HTR-8/SVneo (cell line): ENCODE measurements at places on chromosomes 1 and 21.

GRCh38 chr1:170640581-170640980 is 23.4 kb upstream of the PRRX1 start:
- no peak for DNase-seq

DNA sequence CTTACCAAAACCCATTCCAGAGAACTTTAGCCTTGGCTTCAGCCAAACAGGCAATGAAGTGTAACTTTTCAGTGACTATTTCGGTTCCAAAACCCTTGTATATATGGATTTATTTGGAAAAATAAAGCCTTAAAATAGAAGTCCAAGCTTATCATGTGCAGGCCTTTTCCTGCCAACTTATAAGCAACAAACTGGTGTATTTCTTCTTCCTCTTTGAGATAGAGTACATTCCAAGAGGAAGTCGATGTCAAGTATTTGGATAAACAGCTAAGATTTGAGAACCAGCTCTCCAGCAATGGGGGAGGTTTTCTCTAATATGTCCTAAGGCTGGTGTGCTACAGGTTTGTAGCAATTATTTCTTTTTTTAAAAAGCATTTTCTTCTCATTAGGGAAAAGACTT is 407.8 kb downstream of the DUSP10 start:
- DNase-seq = no peak

- peak; percentile 57 for DNase-seq
Observed at GRCh38 chr1:18618546-18619466, 11.8 kb upstream of the PAX7 start.

DNA sequence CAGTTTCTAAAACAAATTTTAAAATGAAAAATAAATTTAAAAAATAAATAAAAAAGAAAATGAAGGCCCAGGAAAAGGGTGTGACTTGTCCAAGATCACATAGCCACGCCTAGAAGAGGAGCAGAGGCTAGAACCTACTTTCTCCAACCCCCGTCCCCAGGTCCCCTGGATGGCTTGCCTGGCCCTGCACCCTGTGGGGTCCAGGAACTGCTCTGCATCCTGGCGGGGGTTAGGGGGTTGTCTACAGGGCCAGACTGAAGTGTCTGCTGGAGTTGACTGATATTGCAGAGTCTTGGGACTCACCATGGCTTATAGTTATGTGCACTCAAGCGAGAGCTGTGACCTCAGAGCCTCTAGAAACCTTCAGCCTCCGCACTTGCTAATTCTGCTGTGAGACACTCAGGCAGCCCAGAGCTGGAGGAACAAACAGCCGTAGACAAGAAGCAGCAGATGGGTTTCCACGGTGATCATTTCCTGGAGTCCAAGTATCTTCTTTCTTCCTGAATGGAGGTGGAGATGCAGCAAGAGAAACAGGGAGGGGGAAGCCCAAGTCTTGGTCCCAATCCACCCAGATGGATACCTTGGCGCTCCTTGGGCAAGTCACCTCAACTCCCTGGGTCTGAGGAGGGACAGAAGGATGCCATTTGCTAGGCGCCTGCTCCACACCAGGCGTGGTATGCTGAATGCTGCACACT is 5.2 kb upstream of the EXTL1 start:
- DNase-seq = no peak

GRCh38 chr1:246528933-246529731 is 22.1 kb upstream of the SMYD3 start:
- DNase-seq = no peak

DNA sequence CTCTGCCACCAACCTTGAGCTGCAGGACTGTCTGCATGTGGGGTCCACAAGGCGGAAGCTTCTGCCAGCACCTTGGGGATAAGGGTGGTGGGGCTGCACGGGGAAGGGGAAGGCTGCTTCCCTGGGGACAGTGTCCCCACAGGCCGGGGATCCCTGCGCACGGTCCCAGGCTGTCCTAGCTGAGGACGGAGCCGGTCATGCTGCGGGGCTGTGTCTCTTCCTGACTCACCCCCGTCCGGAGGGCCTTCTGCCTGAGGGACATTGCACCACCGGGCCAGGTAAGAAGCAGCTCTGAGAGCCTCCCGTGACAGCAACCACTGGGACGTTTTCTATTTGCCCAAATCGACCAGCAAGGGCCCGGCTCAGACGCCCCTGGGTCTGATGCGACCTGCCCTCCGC is 29.9 kb downstream of the KRTAP10-1 start:
- no peak for DNase-seq

DNA sequence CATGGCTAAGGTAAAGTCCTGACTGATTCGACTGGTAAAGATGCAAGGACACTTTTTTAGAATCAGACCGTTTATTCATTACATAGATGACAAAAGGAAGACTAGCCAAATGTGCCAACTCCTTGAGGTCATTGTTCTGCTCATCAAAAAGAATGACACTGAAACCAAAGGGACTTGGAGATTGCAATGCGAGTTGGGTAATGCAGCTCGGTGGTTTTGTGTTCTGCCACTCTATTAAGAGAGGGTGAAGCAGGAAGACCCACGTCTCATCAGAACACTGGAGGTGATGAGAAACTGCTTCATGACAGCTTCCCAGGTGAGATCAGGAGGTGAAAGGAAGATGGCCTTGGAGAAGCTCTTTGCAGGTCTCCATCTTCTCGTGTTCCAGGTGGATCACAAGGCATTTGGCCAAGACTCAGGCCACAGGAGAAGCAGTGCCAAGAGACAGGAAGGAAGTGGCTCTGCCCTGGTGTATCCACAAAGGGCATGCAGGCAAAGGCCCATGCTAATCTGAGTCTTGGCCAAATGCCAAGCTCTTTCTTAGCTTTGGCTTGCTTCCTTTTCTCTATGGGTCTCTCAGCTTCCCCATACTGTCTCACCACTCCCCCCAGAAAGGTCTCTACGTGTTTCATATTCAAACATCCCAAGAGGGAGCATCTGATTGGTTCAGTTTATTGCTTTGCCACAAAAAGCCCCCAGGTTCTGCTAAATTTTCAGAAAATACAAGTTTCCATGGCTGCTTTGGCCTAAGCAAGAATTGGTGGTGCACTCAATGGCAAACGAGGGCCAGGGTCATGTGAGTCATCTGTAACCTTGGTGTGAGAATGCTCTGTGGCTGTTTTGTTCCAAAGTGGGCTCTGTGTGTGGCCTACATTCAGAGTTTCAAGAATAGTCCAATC is 5.7 kb upstream of the CCT8 start:
- no peak for DNase-seq

- DNase-seq = no peak
Observed at GRCh38 chr21:24276204-24276603, 1331.1 kb downstream of the MRPL39 start.

DNA sequence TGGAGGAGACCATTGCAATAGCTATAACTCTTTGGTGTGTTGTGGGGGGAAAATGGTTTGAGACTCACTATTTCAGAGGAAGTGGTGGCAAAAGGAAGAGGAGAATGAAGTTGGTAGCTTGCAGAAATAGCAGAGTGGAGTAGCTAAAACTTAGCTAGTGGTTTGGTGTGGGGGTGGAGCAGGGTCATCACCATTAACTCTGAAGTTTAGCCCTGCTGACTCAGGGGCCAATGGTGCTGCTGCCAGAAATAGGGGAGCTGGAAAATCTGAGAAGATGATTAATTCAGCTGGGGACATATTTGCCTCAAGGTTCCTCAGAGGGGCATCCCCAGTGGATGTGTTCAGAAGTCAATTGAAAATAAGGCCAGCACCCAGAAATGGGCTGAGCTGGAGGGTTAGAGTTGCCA is 65.4 kb downstream of the RUNX1 start:
- no peak for DNase-seq

- DNase-seq = no peak
Observed at GRCh38 chr1:204157962-204158361, 6.1 kb upstream of the ETNK2 start.

- no peak for DNase-seq
Observed at GRCh38 chr1:167705250-167705649, 16.5 kb upstream of the MPZL1 start.

DNA sequence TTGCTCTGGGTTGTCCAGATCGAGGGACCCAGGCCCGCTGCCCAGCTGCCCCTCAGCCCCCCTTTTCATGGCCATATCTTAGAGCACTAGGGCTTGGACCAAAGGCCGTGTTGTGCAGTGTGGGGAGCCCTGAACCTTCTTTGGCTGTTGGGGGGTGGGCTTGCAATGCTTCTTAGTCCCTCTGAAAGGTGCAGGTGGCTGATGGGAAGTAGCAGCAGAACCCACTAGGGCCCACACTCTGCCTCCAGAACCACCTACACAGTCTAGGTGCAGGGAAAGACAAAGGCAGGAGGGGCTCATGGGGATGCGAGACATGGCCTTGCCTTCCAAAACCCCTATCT is 2.3 kb upstream of the HPCA start:
- DNase-seq = no peak

DNA sequence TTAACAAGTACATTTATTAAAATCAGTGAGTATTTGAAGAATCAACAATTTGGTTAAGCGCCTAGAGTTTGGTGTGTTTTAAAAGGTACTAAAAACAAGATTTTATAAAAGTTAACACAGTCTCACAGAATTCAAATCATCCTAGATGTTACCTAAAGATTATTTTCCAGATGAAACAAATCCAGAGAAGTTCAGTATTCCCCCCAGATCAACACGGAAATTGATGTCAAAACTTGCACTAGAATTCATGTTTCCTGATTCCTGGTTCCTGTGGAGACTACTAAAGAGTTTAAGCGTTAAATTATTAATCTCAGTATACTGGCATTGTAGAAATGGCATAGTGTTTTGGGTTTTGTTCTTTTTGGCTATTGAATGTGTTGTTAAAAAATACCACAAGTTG is 1.4 kb downstream of the PTBP2 start:
- DNase-seq = no peak

- no peak for DNase-seq
Observed at GRCh38 chr21:32380940-32381339, 11.9 kb downstream of the URB1 start.

- DNase-seq = no peak
Observed at GRCh38 chr21:46222436-46223116, 6.0 kb downstream of the LSS start.

DNA sequence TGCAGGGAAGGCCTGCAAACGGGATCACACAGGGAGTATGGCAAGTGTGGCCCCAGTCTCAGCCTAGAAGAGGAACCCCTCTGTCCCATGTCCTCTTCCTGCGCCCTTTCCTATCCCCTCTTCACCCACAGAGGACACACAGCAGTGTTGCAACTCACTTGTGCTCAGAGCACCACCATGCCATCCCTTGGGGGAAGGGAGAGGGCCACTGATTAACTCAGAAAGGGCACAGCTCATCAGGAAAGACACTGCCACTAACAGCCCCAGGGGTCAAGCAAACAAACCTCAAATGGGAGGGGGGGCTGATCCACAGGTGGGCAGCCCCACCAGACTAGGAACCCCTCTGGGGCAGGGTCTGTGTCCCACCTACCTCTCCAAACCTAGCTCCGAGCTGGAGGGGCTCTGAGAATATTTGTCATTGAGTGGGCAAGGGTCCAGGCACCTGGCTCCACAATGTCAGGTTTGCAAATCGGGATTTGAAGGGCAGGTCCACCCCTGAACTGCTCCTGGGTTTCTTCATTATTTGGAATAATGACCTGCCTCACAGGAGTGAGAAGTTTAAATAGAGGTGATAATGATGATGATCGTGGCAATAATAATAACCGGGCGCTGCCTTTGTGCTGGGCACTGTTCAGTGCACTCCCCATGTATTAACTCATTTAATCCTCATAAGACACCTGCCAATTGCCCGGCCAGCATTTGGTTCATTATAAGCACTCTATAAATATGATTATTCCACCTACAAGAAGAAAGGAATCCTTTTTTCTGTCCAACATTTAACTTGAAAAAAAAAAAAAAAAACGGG is 1.0 kb downstream of the ALDH4A1 start:
- no peak for DNase-seq

DNA sequence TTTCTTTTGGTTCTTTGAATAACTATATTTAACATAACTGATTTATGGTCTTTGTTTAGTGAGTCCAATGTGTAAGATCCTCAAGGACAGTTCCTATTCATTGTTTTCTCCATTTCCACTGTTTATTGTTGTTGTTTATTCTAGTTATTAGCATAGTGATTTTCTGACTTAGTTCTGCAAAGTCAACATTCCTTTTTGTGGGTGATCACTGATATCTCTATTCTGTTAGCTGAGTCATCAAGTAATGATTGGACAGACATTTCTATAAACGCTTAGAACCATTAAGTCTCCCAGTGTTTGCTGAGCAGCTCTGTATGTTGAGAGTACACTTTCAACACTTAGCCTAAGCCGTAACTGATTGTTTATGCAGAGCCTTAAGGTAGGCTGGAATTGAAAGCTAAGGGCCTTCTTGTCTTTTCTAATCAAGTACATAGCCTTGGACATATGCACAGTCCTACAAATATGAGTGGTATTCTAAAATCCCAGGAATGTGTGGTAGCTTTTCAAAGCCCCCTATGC is 87.1 kb downstream of the SLC5A9 start:
- DNase-seq = no peak

DNA sequence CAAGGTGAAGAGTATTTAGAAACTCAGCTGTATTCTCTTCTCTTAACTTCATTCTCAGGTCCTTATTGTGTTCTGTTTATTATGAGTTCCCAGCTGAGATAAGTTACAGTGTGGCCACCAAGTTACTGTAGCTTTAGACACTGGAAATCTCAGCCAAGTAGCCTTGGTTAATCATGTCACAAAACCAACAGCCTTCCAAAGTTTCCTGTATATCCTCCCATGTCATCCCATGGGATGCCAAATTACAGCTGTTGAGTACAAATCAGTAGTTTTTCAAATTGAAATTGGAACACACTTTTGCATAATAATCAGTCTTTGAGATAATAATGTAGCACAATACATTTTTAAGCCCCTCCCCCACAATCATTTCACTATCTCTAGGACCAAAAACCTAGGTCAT is 10.7 kb downstream of the ADAMTS5 start:
- DNase-seq = no peak

DNA sequence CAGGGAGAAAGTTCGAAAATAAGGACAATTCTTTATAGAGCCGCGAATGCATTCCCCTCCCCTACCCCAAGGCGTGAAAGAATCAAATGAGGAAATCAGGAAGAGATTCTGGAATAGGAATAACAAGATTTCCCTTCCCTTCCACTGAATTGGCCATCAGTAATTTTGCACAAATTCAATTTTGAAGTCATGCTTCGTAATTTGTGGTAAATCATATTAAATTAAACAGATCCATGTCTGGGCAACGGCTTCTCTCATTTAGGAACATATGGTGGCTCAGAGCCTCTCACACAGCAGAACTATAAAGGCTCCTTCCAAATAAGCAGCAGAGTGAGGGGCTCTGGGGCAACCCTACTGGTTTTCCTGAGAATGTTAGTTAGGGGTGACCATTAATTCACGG is 152.9 kb downstream of the CLIC6 start:
- DNase-seq = no peak

- DNase-seq = no peak
Observed at GRCh38 chr1:210259561-210259960, 27.0 kb downstream of the SERTAD4 start.

DNA sequence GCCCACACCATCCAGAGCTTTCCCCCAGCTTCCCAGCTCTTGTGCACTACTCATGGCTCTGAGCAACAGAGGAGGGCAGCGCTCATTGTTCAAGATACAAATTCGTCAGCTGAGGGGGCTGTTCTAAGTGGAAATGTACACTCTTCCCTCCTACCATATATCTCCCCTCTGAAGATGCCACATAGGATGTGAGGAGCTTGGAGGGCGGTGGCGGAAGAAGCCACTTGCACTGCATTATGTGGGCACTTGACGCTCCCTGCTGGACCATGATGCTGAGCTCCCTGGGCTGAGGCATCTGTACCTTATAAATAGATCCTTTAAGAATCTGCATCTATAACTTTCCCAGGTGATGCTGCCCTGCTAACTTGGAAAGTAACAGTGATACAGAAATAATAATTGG is 477.6 kb upstream of the DEPDC1 start:
- no peak for DNase-seq

- peak; percentile 34 for DNase-seq
Observed at GRCh38 chr1:37752583-37753471, 12.1 kb downstream of the EPHA10 start.

GRCh38 chr1:109632671-109633346 is 13.2 kb downstream of the AMPD2 start:
- no peak for DNase-seq
